ENCODE measurements at places on chromosomes 16 and 17.

- peak; percentile 57 for DNase-seq
These were observed 37.5 kb upstream of the CCR7 start for GRCh38 chr17:40602445-40603443.

- DNase-seq, result no peak
These were observed 10.7 kb downstream of the DLG4 start for GRCh38 chr17:7208754-7209460.

GRCh38 chr16:85302018-85302847 lies 190.0 kb upstream of the CIBAR2 start:
- no peak for DNase-seq

- no peak for DNase-seq
These were observed 377.2 kb downstream of the WWOX start for GRCh38 chr16:78476615-78477014.

DNA sequence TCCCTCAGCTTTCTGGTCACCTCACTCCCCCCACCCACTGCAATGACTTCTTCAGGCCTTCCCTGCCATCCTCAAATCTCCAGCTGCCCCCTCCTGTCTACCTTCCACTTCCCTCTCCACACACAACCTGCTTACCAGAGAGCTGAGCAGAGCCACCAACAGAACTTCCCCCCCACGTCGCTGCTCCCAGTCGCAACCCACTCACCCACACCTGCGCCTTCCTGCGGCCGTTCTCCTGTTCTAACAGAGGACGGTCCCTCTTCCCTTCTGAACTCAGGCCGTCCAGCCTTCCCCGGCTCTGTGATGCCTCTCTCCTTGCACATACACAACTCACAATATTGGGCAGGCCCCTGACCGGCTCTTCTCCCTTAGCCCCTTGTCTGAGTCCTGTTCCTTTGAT lies 13.6 kb upstream of the NLRC5 start:
- no peak for DNase-seq

- no peak for DNase-seq
These were observed 30.7 kb downstream of the CD300LF start for GRCh38 chr17:74682028-74682427.

DNA sequence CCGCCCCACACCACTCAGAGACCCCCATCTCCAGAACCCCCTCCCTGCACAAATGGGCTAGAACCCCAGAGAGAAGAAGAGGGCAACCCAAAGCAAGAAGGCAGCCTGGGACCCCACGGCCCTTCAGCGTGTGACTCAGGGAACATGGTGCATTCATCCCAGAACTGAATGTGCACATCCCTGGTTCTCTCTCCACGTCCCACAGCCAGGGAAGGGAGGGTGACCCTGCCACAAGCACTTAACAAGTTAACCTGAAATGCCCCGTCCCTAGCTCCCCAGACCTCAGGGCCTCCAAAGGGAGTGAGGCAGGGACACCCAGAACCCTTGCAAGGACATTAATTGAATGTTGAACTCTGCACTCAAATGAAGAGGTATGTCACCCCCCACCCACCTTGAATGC lies 202.5 kb upstream of the TNRC6C start:
- no peak for DNase-seq

DNA sequence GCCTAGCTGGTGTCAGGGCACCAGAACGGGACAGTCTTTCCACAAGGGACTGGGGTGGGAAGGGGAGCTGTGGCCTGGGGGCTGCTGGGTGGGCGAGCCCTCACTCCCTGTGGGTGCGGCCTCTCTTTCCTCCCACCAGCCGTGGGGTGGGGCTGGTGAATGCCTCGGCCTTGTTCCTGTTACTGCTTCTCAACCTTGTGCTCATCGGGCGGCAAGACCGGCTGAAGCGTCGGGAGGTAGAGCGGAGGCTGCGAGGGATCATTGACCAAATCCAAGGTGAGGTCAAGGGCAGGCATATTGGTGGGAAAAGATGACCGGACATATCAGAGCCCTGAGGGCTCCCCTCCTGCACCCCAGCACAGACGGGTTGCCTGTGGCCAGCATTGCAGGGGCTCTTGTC lies 29.2 kb downstream of the CASKIN2 start:
- no peak for DNase-seq

- no peak for DNase-seq
These were observed 492.2 kb downstream of the CDH11 start for GRCh38 chr16:64629622-64630021.

DNA sequence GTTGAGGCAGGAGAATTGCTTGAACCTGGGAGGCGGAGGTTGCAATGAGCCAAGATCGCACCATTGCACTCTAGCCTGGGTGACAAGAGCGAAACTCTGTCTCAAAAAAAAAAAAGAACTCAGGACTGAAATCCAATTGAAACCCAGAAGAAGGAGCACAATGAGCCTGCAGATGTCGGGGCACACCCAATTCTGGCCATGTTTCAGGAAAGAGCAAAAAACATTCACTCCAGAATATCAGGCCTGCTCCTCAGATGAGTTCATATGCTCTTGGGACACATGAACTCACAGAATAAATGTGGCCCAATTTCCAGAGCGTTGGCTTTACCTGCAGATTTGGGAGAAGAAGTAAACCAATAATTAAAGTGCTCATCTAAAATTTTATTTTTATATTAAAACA lies 3.0 kb upstream of the CMTM2 start:
- DNase-seq, result no peak

GRCh38 chr17:21282231-21282630 lies 2.3 kb upstream of the MAP2K3 start:
- DNase-seq, result no peak

DNA sequence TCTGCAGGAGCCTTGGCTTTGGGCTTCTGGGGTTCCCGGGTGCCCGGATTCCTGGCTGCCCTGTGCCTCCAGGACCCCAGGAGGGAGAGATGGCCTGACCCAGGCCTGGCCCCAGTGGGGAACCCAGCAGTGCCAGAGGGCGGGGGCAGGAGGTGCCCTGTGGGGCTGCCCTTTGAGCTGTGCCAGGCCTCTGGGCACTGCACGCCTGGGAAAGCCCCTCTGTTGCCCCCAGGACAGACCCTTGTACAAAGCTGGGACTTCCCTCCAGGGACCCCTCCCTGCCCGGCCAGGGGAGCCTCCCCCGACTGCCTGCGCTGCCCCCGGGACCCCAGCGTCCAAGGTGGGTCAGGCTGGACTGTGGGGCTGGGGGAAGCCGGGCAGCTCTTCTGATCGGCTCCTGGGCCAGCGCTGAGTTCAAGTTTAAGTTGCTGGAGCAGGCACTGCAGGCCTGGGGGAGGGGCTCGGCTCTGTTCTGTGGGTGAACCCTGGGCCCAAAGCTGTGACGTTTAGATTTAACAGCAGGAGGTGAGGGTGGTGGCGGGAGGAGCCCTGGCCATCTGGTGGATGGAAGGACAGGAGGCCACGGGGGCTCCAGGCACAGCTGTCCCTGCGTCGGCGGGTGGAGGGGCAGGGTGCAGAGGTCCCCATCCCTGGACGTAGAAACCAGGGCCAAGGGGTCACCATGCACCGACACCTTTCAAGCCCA lies 27.6 kb upstream of the C1QTNF8 start:
- DNase-seq, result no peak

DNA sequence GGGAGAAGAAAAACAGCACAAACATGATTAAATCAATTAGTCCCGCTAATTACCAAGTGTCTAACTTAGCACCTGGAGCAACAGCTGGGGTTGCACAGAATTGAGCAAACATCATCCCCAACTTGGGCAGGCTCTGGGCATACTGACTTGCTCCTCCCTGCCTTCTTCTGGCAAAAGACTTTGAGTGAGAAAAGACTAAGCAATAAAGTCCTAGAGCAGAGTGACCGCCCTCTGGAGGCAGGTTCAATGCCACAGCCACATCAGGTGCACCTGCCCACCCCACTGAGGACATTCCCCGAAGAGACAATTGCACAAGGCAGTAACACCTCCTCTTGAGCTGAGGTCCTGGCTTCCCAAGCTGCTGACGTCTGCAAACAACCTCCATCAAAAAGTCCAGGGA lies 358.3 kb downstream of the SOX9 start:
- DNase-seq, result no peak

- DNase-seq, result no peak
These were observed 5.1 kb upstream of the HLF start for GRCh38 chr17:55259684-55260111.

DNA sequence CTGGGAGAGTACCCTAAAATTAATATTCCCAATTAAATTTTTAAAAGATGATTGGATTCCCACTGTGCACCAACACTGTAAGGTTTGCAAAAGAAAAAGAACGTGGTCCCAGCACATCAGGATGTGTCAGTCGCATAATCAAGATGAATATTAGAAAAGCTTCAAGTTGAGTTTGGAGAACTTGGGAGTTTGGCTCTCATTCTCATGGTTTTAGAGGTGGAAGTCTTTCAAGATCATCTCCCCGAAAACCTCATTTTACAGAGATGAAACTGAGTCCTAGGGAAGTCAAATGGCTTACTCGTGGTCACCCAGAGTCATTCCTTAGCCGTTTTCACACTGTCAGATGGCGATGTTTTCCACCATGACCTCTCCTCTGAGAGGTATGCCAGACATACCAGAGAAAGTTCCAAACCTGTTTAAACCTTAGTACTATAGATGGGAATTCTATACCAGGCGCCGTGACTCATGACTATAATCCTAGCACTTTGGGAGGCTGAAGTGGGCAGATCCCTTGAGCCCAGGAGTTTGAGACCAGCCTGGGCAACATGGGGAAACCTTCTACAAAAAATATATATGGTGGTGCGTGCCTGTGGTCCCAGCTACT lies 1.2 kb downstream of the SEC14L1 start:
- DNase-seq, result no peak

- no peak for DNase-seq
These were observed 188.8 kb downstream of the CCDC182 start for GRCh38 chr17:57556320-57556719.

DNA sequence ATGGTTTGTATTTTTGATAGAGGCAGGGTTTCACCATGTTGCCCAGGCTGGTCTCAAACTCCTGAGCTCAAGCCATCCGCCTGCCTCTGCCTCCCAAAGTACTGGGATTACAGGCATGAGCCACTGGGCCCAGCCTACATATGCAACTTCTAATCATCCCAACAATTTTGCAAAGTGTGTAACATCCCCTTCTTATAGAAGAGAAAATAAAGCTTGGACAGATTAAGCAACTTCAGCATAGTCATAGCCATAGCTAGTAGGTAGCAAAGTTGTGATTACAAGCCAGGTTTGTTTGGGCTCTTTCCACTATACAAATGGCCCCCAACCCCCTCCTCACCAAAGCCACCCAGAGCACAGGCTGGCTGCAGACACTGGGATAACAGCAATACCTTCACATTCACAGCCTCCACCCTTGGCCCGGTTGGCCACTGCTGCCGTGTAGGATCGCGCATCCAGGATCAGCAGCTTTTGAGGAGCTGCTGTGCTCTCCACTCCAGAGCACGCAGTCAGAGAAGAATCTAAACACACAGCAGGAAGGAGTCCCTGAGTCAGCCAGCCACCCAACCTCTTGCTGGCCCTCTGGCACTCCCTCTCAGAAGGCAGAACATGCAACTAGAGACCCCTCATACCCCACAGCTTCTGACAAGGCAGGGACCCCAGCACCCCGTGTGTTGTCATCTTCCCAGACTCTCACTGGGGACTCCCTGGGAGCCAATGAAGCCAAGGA lies 7.9 kb downstream of the MTMR4 start:
- no peak for DNase-seq

DNA sequence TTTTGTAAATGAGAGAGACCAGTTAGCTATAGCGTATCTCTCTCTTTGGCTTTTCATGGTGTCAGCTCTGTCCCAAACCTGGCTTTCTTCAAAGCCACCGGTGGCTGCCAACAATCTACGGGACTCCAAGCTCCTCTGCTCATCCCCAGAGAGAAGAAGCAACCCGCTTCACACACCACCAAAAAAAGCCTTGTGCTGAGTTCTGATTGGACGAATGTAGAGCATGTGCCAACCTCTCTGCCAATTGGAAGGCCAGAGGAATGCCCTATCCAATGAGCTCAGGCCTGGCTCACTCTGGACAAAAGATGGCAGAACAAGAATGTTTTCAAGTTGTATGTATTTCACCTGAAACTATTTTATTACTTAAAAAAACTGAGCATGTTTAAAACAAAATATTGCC lies 202.4 kb downstream of the C16orf95 start:
- no peak for DNase-seq

- DNase-seq, result no peak
These were observed 9.8 kb downstream of the SPHK1 start for GRCh38 chr17:76394166-76394565.

GRCh38 chr17:63573634-63574033 lies 23.4 kb downstream of the DCAF7 start:
- DNase-seq, result no peak

DNA sequence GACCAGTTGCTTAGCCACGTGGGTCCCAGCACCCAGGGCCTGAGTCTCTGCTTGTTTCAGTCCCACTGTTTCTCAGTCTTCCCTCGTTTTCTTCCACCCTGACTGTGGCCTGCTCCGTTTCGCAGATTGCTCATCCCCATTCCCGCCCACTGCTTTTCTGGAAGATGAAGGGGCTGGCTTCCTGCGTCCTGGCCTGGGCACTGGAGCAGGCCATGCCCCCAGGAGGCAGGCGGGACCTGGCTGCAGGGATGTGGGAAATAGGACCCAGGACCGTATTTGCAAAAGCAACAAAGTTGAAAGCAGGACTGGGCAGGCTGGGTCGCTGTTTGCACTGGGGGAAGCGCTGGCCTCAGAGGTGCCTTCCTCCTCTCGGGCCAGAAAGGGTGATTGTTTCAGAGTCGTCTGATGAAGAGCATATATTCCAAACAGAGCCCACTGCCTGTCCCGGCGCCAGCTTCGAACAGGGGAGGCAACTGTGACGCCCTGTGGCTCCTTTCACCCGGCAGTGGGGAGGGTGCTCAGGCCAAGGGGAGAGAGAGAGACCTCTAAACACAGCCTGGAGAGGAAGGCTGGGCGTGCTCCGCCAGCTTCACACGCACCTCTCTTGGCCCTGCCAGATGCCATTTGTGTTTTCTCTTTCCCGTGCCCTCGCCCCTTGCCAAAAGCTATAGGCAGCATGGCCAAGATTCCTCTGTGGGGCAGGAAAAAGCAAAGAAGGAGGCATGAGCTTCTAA lies 108.6 kb downstream of the CMIP start:
- no peak for DNase-seq

GRCh38 chr17:76772842-76773525 lies 35.1 kb downstream of the MFSD11 start:
- DNase-seq, result peak; percentile 70

- no peak for DNase-seq
These were observed 584.5 kb downstream of the HS3ST4 start for GRCh38 chr16:26276289-26276688.

DNA sequence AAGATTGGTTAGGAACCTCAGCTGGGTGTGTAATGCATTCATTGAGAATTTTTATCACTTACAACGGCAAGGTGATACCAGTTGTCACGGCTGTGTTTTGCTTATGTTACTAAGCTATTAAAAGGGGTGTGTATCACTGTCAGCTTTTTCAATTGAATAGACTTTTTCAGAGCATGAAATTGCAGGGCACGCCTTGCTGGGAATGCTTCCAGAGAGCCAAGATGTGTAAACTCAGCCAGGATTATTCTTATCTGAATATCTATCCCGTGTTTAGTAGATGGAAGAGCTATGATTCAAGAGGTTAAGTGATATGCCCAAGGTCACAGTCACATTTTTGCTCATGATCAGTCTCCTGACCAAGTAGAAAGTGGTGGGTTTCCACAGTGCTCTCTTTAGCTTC lies 6.6 kb upstream of the TEKT3 start:
- no peak for DNase-seq

All from stimulated activated CD4-positive, alpha-beta T cell treated with anti-CD3 and anti-CD28 coated beads, Interleukin-4, amount 100 ng/mL, for 4 hours (primary cell).